ENCODE measurements at places on chromosomes 5 and 9.

GRCh38 chr9:116817762-116818161, 130.7 kb downstream of the TRIM32 start:
- DNase-seq = no peak

GRCh38 chr9:117121316-117121715, 293.5 kb downstream of the ASTN2 start:
- DNase-seq = no peak

- no peak for DNase-seq
Measured at GRCh38 chr5:932628-933250, 40.1 kb downstream of the TRIP13 start.

DNA sequence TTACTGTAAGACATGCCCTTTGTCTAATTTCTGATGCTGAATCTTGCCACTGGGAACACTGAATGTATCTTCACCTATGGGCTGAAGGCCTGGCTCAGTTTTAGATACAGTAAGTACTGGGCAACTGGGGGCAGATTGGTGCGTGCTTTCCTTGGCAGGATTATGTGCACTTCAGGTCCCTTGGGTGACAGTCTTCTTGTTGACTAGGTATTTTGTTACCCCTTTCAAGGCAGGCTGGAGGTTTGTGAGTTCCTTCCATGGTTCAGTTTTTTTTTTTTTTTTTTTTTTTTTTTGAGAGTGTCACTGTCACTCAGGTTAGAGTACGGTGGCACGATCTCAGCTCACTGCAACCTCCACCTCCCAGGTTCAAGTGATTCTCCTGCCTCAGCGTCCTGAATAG, 7.6 kb downstream of the ZMAT2 start:
- no peak for DNase-seq

DNA sequence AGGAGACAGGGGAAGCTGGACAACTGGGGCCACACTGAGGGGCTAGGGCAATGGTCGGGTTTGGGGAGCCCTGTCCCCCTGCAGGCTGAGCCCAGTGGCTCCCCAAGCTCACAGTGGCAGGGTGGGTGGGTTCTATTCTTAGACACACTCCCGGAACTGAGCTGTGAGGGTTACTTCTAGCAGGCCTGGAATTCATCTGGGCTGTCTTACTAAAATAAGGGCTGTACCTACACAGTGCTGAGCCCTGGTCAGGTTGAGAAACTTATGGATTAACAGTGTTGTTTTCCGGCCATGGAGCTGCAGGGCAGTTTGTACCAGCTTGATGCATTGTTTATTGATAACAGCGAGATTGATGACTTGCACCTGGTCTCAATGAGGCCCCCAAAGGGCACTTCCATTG, 58.8 kb downstream of the C5orf15 start:
- DNase-seq = no peak

DNA sequence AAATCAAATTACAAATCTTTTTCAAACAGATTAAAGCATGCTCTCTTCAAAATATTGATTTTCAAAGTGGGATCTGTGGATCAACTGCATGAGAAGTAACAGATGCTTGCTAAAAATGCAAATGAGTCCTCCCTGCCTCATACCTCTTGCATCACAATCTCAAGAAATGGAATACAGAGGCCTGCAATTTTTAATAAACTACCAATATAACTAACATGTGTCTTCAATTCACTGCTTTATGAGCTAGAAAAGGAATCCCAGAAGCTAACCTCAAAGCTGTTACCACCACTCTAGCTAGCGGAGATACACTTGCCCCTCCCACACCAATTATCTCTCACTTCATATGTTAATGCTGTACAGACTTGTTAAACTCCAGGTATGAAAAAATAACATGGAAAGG, 9.6 kb downstream of the OR13C5 start:
- no peak for DNase-seq

- DNase-seq = no peak
Measured at GRCh38 chr5:141603923-141604717, 14.7 kb downstream of the DIAPH1 start.

DNA sequence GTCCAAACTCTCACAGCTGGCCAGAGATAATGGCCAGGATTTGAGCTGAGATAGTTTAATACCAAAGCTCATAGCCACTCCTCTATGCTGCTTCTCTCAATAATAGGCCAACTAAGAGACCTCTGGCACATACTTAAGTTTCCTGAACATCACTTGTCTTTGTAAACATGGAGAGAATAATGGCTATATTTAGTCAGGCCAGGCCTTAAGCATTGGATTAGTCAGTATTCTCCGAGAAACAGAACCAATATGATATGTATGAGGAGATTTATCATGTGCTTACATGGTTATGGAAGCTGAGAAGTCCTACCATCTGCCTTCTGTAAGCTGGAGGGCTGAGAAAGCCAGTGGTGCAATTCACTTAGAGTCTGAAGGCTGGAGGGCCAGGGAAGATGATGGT, 45.4 kb downstream of the CFAP95 start:
- no peak for DNase-seq

DNA sequence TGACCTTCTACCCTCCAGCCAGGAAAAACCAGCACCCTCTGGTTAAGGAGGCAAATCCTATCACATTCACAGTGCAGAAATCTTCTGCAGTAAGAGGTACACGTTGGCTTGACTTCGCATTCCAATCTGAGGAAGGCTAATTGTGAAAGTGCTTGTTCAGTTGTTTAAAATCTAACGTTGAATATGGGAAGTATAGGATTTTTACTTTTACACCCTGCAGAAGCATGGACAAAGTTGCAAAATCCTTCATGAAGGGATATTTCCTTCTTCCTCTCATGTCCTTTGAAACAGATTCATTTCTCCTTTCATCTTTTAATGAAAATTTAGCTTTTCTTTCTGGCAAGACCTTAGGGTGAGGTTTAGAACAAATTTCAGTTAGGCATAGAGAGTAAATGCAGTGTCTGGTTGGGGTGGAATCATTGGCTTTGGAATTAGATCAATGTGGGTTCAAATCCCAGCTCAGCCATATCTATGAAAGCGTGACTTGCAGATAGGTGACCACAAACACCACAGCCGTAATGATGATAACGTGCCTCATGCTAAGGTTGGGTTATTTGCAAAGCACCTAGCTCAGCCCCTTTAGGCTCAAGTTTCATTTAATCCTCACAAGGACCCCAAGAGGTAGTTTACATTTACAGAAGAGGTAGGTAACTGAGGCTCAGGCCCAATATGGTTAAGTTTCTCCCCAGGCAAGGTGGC, 42.2 kb upstream of the C5orf58 start:
- DNase-seq = no peak

- DNase-seq = no peak
Measured at GRCh38 chr9:137365552-137366444, 57.2 kb downstream of the EXD3 start.

- no peak for DNase-seq
Measured at GRCh38 chr9:105425816-105426433, 21.9 kb upstream of the FSD1L start.

DNA sequence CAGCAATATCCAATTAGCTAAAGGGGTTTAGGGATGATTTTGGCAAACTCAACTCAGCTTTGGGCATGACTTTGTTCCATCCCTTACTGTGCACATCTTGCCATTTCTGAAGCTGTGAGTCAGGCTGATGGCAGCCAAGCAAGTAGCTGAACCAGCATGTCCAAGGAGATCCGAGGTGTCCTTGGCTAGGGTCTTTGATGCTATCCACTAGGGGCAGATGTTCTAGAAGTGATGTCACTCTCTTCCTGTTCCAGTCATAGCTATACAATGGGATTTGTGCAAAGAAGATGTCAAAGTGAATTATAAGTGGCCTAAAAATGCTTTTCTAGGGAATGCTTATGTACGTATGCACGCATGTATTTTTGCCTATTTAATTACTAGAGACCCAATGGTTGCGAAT, 160.8 kb upstream of the PAPPA start:
- no peak for DNase-seq

GRCh38 chr5:138905541-138905940, 30.4 kb upstream of the LRRTM2 start:
- no peak for DNase-seq

- DNase-seq = no peak
Measured at GRCh38 chr5:84779186-84779585, 394.5 kb upstream of the EDIL3 start.

DNA sequence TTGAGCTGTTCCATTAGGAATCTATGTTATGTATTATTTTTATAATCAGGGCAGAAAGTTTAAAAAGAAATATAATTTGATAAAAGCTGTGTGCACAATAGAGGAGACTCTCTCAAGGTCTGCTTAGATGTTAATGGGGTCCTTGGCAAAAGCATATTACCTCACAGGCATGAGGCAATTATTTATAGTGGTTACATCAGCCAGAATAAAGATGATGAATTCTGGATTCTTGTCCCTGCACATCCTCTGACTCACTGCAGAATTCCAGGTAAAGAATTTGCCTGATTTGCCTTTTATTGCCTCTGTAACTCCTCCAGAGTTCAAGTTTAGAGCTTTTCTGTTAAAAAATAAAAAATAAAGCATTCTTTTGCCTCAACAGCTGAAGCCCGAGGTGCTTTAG, 253.6 kb downstream of the MAST4 start:
- no peak for DNase-seq

- no peak for DNase-seq
Measured at GRCh38 chr9:17116400-17116837, 18.4 kb upstream of the CNTLN start.

DNA sequence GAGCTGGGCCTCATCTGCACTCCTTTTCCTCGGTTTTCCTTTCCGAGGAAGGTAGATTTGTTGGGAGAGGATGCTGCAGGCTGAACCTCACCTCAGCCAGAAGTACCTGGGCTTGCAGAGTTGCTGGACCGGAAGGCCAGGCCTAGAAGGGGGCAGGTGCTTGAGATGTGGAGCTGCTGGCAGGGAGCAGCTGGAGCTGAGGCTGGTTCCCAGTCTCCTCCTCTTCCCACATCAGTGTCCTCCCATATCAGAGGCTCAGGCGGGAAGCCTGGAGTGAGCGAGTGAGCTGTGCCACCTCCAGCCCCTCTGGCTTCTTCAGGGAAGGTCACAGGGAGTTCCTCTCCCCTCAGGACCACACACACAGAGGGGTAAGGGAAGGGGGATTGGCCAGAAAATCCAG, 259.4 kb downstream of the GADD45G start:
- no peak for DNase-seq

GRCh38 chr5:40235471-40236400, 444.0 kb upstream of the PTGER4 start:
- DNase-seq = no peak

GRCh38 chr9:117714282-117714681, 10.1 kb downstream of the TLR4 start:
- DNase-seq = no peak

- peak; percentile 35 for DNase-seq
Measured at GRCh38 chr5:170070556-170071412, 34.9 kb upstream of the FOXI1 start.

DNA sequence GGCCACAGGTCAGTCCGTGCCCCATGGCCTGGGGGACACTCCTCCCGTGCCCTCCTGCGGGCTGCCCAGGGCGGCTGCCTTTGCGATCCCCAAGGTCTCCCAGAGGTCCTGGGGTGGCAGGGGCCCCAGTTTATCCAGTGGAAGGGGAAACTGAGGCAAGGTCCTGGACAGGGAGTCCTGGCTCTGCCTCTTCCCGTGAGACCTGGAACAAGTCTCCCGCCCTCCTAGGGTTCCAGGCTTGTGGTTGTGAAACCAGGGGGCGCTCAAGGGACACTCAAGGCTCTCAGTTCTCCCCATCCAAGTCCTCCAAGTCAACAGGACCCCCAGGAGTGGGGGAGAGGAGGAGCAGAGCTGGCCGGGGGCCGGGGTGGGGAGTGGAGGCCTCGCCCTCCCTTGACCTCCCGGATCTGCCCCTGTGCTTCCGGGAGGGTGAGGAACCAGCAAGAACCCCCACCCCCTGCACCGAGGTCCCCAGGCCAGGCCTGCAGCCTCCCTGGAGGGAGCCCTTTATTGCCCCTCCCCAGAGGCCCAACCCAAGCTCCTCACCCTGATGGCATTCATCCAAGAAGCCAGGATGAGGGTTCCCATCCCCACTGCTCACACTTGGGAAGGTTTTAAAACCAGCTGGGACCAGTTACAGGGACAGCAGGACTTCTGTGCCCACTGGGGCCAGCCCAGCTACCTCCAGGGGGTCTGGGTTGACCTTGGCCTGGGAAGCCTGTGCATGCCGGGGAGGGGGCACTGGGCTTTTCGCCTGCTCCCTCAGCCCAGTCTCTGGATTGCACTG, 24.7 kb upstream of the TMEM250 start:
- no peak for DNase-seq

DNA sequence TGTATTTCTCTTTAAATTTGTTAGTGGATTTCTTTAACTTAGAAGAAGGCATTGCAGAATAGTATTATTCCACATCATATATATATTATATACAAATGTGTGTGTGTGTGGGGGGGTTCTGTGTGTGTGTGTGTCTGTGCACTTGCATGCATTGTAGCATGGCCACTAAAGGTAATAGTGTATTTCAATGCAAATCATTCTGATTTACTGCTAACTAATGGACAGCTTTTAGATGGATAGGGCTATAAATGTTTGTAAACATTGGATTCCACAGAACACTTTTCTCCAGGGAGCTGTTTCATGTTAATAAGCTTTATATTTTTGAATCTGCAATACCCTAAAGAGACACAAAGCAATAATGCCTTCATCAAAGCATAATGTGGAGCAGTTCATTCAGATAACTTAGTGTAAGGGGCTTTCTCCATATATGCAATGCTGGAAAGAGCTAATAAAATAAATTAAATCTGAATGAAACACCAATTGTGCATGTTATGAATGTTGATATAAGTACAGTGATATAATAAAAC, 496.7 kb upstream of the CDH9 start:
- DNase-seq = no peak

- DNase-seq = no peak
Measured at GRCh38 chr5:126677121-126677520, 76.4 kb downstream of the PHAX start.

DNA sequence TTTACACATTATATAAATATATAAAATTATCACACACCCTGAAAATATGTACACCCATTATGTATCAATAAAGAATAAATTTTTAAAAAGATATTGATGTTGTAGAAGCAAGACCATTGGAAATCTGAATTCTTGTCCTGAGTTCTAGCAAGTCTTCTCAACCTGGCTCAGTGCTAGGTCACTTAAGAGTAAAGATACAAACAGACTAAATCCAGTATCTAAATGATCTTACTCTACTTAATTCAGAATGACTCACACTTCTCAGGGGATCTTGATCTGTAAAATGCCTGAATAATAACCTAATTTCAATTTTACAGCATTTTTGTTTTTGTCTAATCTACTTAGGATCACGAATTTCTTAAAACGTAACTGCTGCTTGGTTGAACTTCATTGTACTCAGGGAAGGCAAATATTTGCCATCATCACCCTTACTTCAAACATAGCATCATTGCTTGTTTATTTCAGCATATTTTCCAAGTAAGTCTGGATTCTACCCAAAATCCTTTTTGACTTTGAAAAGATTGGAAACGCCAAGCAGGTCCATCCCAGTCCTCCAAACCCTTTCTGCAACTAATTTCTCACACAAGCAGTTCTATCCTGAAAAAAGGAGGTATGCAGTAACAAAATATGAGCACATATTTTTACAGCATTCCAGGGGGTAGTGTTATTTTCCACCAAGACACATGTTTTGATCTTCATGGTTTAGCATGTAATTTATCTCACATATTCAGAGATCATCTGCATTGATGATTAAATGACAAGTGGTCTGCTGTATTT, 582.6 kb downstream of the PSAT1 start:
- no peak for DNase-seq

All from activated naive CD8-positive, alpha-beta T cell treated with anti-CD3 and anti-CD28 coated beads, Interleukin-2, amount 50 U/mL, for 24 hours (primary cell).